Activated CD8-positive, alpha-beta memory T cell treated with anti-CD3 and anti-CD28 coated beads for 24 hours (primary cell): ENCODE measurements at places on chromosomes 7 and 10.

DNA sequence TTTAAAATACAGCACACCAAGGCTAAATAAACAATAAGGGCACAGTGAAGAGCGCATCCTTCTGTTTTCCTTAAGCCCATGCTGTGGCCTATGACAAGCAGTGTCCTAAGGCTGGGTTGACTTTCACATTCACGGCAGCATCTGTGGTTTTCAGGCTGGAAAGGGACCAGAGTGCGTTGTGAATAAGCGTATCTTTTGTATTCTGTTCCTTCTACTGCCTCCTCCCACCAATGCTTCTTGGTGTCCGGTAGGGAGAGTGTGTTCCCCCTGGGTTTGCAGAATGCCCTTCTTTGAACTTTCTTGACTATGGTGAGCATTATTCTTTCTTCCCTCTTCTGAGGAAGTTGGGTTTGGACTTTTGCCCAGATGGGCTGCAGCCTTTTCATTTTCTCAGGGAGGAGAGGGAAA is 73.6 kb downstream of the ABCA13 start:
- no peak for DNase-seq

DNA sequence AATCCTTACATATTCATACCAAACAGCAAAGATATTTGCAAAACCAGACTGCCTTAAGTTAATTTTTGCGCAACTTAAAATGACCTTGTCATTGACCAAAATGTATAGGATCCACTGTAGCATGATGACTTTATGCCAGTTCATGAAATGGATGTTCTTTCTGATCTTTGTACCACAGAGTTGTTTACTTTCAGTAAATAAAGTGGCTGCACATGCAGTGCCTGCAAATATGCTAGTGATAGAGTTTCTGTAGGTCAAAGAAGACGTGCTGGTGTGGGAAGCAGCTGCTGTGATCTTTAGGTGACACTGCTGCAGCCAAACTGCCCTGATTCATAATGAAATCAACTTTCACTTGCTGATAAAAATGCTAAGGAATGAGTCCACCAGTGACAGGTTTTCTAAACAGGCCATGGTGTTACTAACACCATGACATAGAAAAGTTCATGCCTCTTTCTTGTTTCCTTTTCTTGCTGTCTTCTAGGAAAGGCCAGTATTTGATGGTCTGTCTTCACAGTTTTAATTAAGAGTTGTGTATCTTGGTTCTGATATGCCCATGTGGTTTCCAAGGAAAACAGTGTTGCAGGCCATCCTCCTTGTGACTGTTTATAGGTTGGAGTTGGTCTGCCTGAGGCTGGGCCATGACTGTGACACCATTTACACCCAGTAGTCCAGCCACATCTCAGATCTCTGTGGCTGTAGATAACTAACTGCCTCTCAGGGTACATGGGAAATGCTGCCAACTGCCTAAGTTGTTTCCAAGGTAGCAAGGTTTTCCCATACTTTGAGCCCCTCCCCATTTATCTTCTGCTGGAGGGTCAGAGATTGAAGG is 62.5 kb downstream of the INSYN2A start:
- DNase-seq, result no peak

DNA sequence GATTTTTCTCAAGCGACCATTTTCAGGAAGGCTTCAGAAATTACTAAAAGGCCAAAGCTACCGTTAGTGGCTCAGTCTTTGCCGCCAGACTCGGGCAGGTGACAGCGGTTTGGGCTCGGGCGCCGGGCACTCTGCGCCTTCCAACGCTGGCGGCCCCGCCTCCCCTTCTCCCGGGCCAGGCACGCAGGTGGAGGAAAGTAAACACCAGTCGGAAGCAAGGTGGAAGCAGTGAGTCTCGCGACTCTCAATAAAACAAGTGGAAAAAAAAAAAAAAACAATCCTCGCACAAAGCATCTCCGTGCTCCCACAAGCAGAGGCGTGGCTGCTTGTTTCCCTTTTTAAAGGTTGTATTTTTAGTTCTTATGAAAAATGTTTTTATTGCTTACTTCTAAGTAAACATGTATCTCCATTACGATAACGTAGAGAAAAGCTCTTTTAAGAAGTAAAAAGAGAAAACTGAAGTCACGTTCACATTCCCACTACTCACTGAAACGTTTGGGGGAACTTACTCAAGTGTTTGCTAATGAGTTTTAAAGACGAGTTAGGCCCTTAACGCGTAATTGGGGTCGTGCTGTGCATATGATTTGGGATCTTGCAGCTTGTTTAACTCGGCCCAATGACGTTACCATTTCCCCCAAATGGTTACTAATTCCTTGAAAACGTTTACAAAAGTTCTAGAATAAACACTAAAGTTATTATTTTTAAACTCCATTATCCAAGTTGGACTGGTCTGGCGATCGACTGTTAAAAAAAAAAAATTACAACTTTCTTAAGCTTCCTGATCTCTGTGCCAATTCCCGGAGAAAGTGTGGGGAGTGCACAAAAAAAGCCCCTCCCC is 864 bp downstream of the CDCA7L start:
- DNase-seq, result peak; percentile 72

DNA sequence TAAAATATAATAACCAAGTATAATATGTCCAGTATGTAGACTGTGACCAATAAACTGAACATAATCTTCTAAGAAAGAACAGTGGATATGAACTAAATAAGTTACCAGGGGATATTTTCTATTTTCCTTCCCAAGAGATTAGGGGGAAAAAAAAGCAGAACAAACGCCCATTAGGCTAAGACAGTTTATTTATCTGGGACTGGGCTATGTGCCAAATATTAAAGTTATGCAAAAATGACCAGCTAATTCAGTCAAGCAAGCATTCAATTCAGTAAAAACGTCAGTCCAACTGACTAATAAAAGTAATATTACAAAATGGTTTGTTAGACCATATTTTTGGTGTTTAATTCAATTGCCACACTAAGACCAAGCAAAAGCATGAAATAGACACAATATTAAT is 122.2 kb downstream of the TSPAN12 start:
- DNase-seq, result no peak

DNA sequence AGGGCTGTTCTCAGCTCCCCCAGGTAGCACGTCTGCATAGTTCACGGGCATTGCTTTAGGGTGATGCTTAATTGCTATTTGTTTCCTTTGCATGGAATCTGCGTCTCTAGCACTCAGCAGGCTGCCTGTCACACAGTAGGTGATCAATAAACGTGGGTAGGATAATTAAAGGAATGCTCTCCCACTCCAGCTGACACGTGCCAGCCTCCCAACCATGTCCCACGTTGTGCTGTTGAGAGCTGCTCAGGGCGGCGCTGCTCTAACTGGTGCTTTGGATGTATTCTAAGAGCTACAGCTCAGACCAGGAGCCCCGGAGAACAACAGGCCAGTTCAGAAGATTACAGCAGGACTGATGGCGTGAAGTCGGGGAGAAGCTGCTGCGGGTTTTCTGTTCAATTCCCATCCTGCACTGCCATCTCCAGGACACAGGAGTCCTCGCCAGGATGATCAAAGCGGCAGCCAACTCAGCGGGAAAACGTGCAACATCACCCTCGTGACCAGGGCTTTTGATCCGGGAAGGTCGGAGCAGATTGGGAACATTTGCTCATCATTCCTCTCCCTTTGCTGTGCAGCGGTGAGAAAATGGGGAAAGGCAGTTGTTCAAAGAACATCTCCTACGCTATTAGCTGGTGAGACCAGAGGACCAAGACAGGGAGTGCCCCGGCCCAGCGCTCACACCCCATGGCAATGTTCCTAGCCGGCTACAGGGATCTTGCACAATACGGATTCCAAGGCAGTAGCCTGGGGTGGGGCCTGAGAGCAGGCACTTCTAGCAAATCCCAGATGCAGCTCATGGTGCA is 50.5 kb upstream of the FOXK1 start:
- DNase-seq, result no peak

- DNase-seq, result no peak
These were observed 27.9 kb downstream of the C7orf25 start for GRCh38 chr7:42883950-42884349.

- DNase-seq, result no peak
These were observed 170.3 kb downstream of the NEURL1 start for GRCh38 chr10:103663802-103664201.
